IMR-90 (cell line): ENCODE measurements at places on chromosomes 12 and 14.
A peak's percentile ranks its signal among the peaks of the same experiment; 100 is the strongest.

DNA sequence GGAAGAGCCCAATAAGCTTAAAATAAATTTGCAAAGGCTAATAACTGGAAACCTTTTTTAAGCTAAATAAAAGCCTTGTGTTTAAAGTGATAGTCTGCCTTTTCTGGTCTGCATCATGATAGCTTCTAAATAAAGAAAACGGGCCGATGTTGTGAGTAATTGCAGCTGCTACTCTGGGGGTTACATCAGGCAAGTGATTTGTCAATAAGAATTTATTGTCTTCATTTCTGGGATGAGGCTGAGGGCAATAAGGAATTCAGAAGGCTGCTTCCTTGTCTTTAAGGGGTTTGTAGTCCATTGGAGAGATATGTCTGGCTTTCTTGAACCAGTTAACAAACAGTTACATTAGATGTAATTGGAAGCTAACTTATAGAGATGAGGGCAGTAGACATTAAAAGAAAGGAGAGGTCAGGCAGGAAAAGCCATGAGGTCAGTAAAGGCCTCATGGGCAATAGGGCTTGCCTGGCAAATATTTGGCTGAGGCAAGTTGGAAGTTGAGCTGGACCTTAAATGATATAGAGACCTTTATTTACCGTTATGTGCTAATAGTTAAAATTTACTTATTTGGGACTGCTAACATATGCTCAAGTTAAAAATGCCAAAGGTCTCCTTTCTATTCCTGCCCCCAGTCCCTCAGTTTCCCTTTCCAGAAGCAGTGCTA is 85.0 kb downstream of the CRADD start:
- peak; percentile 50 for DNase-seq

- DNase-seq = no peak
Measured at GRCh38 chr12:101493556-101493955, 18.4 kb downstream of the SPIC start.

DNA sequence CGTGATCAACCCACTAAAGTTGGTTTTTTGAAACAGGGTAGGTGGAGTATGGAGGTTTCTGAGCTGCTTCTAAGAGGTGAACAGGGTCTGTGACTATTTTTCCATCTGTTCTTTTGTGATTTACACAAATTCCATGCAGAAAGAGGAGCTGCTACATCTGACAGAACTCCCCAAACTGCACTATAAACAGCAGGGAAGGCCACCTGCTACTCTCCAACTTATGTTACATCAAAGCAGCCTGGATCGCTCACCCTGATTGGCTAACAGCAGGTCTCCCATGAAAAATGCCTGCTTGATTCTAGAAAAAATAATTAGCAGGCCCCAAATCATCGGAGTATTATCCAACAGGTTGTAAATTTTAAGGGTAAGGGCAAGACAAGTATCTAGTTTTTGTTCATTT is 282.9 kb upstream of the FLRT2 start:
- DNase-seq = no peak

DNA sequence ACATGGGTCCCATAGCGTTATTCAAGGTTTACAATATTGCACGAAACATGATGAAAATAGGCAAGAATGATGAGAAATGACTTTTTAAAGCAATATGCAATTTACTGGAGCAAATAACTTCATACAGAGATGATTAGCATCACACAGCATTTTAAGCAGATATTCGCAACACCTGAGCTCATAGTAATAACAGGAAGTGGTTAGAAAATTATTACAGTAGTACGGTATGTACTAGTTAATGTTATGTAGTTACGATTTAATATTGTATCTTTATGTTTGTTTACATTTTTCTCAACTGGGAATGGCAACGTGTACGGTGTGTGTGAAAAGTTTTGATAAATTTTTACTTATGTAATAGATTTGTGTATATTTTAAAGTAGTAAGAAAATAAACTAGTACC is 102.6 kb downstream of the OSBPL8 start:
- DNase-seq = no peak

- no peak for DNase-seq
Measured at GRCh38 chr14:92009604-92010003, 30.3 kb downstream of the TRIP11 start.

GRCh38 chr14:104087981-104088850 is 2.7 kb downstream of the ASPG start:
- no peak for DNase-seq

GRCh38 chr14:69845787-69846186 is 33.4 kb upstream of the SMOC1 start:
- peak; percentile 4 for DNase-seq

GRCh38 chr12:109548258-109548657 is 25.0 kb downstream of the MMAB start:
- DNase-seq = no peak

DNA sequence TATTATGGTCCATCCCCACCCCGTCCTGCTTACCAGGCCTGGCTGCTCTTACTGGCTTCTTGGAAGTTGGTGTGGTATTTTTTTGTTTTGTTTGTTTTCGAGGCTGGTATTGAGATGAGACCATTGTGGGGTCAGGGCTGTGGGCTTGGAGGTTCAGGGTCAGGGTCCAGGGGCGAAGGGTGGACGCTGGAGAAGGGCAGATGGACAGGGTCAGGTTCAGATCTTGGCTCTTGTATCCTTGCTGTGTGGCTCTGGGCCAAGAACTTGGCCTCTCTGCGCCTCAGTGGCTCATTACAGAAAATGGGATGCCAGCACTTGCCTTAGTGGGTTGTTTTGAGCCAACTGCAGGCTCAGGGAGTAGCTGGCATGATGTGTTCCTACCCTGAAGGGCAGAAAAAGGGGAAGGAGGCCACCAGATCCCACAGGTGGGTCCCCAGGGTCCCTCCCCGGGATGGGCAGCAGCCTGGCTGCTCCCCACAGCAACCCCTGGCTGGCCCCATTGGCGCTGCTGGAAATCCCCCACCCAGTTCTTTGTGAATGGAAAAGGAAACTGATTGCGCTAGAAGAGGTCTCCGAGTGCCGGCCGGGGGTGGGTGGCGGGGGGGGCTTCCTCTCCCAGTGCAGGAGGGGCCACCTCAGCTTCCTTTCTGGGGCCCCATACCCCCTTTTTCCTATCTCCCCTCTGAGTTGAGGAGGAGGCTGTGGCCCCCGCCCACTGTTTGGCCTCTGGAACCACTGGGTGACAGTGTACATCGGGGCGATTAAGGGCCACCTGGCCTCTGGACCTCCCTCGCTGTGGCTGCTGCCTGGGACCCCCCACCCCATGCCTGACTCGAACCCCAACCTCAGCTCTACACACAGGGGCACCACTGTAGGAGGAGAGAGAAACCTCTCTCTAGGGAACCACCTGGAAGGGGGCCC is 25.0 kb downstream of the SH2B3 start:
- DNase-seq = no peak

GRCh38 chr14:28785096-28785952 is 18.7 kb downstream of the FOXG1 start:
- DNase-seq = peak; percentile 0

DNA sequence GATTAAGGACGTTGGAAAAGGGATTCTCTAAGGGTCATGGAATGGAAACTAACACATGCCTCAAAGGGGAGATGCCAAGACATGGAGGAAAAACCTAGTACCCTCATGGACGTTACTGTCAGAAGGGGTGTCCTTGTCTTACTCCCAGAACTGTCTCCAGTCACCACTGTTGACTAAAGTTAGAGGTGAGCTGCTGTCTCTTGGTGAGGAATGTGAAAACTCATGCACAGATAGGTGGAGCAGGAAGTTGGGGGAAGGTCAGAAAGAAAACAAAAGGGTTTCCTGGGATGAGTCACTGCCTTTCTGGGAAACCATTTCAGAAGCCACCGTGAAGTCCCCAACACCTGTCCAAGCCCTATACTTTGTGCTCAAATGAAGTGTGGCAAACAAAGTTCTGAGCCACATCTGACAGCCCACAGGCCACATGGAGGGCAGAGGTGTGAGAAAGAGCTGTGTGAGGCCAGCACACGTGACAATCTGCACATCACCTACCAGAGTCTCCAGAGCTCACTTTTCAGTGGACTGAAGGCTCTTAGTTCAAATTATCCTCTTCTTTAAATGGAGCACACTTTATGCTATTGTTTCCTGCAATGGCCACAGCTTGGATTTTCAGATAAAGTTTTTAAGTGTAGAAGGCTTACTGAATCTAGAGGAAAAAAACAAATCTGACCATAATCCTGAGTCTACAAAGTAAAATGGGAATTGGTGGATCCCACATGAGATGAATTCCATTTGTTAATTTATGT is 92.9 kb upstream of the EGLN3 start:
- DNase-seq = no peak

DNA sequence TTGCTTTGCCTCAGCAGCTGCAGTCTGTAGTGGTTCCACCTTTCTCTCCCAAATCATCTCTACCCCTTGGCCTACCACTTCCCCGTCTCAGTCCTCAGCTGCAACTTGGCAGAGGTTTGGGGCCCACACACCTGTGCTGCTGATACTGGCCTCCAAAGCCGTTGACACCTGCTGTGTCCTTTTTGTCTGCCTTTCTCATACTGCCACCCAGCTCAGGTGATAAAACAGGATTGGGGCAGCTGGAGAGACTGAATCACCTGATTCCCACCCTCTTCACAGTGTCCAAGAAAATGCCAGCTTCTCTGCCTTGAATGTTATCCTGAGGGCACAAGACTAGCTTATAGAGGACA is 103.7 kb downstream of the ETV6 start:
- DNase-seq = no peak

DNA sequence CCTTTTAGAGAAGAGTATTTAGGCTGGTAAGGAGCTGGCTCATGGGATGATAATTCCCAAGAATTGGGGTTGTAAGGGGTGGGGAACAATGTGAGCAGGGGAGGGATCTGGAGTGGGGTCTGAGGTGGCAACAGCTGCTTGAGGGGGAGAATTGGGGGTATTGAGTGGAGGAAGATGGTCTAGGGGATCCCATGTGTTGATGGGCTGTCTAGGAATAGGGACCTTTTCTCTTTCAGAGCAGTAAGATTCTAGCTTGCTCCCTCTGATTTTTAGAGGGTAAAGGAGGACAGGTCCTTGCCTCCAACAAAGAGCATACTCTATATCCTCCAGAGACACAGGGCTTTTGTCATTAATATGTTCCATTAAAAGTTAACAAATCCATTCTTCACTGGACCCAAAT is 22.4 kb downstream of the CLEC2A start:
- no peak for DNase-seq

- no peak for DNase-seq
Measured at GRCh38 chr14:61238611-61239245, 42.4 kb downstream of the TMEM30B start.

DNA sequence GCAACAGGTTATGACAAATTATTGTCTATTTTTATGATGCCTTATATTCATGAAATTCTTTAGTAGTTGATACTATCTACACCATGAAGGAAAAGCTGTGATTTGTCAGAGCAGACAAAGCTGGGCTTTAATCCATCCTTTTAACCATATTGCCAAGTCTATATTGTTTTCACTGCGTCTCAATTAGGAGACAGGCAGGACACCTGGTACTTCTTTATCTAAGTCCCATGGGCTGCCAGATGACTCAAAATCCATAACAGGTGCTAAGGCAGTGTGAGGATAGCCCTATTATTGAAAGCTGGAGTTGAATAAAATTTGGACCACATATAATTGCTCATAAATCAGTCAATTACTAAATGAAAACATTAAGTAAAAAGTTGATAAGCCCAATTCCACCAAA is 22.6 kb downstream of the INSM2 start:
- DNase-seq = no peak

GRCh38 chr12:124032265-124032886 is 59.4 kb downstream of the ZNF664 start:
- peak; percentile 71 for DNase-seq

DNA sequence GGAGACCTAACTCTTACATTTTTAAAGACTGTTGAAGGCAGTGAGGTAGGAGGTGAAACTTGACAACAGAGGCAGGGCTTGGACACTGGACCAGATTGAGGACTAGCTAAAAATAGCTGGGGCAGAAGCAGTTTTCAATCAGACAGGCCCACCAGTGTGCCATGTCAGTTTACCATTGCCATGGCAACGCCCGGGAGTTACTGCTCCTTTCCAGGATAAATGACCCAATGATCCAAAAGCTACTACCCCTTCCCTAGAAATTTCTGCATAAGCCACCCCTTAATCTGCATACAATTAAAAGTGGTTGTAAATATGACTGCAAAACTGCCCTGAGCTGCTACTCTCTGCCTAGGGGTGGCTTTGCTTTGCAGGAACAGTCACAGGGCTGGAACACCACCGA is 53.2 kb upstream of the PKP2 start:
- no peak for DNase-seq

GRCh38 chr12:50185970-50186663 is 18.9 kb upstream of the CERS5 start:
- peak; percentile 43 for DNase-seq

DNA sequence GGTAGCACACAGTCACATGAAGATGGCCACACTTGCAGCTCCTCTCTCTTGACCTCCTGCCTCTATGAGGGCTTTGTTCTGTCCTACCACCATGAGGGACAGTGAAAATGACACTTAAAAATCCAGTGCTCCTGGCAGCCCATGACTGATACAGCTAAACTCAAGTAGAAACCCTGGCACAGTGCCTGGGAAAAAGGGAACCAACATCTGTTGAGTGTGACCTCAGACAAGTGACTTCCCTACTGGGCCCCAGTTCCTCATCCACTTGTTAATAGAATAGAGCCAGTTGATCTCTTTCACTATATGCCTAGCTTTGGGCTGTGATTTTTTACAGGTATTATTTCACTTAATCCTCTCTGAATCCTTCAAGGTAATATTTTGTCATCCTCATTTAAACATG is 4.8 kb downstream of the GUCY2C start:
- no peak for DNase-seq

DNA sequence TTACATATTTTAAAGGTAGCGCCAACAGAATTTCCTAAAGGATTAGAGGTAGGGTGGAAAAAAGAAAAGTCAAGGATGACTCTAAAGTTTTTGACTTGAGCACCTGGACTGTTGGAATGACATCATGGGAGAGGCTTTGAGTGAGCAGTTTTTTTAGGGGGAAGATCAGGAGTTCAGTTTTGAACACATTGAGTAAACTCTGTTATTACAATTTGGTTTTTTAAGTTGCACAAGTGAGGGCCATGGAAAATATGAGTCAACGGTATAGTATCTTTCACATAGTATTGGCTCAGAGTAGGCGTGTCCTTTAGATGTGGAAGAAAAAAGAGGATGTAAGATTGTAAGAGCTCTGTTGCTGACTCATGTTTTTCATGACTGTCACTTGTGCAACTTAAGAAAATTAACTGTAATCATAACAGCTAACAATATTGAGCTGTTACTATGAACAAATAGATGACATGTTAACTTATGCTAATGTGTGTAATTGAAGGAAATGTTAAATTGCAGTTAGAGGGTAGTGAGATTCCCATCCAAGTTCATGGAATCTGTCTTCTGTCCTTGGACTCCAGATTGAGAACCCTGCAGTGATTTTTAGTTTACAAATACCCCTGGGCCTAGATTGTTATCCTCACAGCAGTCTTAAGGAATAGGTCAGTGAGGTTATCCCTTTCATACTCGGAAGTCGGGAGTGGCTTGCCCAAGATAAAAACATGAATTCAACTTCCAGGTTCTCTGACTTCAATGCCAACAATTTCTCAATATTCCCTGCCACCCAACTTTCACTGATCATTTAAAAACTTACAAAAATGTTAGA is 48.2 kb upstream of the ATP2B1 start:
- peak; percentile 99 for DNase-seq

DNA sequence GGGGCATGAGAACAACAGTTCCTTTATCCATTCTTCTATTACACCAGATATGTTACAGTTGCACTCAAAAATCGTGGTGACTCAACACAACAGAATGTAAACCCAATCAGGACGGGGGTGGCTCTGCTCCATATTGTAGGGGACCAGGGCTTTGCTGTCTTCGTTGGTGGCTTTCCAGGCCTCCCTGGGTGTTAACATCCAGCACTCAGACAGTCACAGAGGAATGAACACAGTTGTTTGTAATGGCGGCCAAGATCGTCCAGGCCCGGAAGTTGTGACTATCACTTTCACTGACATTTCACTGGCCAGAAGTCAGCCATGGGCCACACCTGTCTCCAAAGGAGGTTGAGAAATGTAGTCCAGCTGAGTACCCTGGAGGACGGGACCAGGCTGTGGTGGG is 204.1 kb downstream of the CACNA1C start:
- peak; percentile 84 for DNase-seq
